ENCODE measurements at places on chromosomes 4 and X.

DNA sequence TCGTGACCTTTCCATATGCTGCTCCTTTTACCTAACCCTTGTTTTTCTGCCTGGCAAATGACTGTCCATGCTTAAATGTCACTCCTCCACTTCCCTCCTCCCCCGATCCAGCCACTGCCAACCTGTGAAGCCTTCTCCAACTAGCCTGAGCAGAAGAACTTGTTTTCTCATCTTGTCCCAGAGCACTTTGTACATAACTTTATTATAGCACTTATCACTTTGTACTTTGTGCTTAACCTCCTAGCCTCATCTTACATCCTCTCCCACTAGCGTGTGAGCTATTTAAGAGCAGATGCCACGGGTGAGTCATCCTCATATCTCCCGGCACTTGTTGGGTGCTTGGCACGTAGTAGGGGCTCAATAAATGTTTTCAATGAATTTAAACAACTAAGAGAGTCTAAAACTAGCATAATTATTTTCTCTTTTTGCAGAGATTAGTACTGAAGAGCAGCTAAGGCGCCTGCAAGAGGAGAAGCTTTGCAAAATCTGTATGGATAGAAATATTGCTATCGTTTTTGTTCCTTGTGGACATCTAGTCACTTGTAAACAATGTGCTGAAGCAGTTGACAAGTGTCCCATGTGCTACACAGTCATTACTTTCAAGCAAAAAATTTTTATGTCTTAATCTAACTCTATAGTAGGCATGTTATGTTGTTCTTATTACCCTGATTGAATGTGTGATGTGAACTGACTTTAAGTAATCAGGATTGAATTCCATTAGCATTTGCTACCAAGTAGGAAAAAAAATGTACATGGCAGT is 46.9 kb downstream of the XIAP start:
- DNase-seq, result no peak

- DNase-seq, result no peak
Measured at GRCh38 chr4:134862116-134862515, 660.5 kb upstream of the PABPC4L start.

DNA sequence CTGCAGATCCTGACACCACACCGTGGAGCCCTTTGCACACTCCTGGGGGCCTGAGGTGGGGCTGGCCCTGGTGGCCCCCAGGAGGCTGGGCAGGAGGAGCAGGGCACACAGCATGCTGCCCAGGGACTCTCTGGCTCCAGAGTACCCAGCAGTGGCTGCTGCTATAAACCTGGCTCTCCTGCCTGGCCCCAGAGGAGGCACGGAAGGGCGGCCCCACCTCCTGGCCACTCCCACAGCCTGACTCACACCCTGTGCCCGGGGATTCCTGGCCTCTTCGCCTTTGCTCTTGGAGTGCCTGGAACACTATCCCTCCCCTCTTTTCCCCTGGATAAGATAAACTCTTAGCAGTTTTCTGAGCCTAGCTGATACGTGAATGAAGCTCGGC is at the start of gene PSAPL1:
PSAPL1 (minus strand) TSS at position 165 of the 385 bp plus-strand sequence; CDS start at position 114, 51 bp downstream.
- DNase-seq, result peak; percentile 9

GRCh38 chrX:1389181-1389992 is 2.5 kb downstream of the SLC25A6 start:
- DNase-seq, result no peak

GRCh38 chr4:129823105-129823504 is 727.2 kb downstream of the C4orf33 start:
- DNase-seq, result no peak
